HL-60 (cell line): ENCODE measurements at places on chromosomes 11 and 22.

DNA sequence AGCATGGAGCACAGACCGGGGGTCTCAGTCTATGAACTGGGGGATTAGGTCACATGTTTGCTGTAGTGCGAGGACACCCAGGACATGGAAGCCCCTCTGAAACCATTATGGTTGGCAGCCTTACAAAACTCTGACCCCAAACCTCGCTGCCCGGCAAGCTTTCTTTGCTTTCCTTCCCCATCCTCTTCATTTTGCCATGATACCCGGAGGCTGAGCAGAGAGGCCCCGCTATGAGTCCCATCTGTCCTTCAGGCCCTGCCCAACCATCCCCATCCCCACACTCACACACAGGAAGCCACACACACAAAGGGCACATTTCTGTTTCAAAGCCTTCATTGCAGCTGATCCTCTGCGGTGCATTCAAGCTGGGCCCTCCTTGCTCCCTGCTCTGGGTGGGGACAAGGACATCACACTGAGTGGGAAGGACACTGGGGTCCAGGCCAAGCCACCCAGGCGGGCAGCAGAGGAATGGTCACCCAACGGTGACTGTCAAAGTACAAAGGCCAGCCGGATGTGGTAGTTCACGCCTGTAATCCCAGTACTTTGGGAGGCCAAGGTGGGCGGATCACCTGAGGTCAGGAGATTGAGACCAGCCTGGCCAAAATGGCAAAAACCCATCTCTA is 176.5 kb downstream of the CTTN start:
- DNase-seq: no peak

DNA sequence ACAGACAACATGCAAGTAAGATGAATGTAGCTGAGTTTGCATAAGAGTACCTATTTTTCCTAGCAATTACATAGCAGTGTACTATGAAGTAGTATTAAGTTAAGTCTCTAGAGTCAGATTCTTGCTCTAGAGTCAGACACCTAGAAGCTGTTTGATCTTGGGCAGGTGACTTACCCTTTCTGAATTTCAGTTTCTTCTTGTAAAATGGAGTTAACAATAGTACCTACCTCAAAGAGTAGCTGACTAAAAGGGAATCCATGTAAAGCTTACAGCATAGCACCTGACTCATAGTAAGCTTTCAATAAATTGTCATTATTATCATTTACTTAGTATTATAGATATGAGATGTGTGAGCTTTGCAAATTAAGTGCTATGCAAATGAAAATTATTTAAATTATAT is 47.8 kb upstream of the PTPRJ start:
- DNase-seq: no peak

DNA sequence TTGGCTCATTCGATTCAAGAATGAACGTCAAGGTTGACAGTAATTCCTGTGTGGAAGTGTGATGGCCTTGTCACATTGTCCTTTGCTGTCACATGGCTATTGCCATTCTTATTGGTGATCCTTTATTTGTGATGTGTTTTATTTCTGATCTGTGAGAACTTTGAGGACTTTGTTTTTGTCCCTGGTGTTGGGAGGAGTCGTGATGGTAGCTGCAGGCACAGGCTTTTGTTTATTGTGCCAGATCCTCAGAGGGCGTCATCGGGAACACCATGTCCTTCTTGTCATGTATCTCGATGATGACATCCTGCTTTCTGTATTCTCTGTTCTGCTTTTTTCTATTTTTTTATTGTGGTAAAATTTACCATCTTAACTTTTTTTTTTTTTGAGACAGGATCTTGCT is 5.6 kb downstream of the PICK1 start:
- no peak for DNase-seq

DNA sequence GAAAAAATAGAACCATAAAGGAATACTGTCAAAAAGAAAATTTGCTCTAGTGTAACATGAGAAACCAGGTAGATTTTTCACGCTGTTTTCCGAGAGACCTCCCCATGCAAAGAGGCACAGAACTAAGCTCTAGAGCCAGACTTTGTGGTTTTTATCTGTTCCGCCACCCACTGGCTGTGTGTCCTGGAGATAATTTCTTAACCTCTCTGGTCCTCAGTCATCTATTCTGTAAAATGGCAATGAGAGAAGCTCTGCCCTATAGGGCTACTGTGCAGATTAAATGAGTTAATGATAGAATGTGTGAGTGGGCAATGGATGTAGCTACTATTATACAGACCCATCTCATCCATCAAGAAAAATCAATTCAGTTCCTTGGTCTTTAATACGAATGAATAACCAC is 9.4 kb upstream of the SIGIRR start:
- no peak for DNase-seq

DNA sequence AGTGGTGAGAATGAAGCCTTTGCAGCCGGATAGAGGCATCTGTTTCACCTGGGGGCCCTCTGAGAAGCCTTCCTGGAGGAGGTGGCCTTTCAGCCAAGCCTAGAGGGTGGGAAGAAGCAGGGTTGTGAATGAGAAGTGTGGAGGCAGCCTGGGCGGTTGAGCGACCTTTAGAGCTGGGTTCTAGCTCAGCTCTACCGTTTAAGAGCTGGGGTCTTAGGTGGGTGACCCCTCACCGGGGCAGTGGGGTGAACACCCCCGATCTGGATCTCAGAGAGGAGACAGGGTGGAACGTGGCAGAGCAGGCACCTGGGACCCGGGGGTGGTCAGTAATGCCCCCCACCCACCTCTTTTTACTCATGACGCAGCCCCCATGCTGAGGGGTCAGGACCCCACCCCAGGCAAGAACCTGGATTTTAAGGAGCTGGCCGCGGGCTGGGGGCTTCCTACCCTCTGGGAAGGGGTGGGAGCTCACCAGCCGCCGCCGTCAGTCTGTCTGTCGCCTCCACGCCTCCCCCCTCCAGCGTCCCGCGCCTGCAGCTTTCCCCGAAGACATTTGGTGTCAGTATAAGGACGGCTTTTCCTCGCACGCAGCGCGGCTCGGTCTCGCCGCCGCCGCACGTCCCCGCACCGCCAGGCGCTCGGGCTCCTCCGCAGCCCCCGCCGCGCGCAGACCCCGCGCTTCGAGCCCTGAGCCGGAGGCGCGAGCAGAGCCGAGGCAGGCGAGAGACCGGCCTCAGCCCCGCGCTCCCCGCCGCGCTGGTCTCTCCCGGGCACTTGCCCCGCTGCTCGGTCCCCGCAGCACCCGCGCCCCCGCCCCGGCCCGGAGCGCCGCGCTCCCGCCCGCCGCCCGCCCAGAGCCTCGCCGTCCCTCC is 13.3 kb upstream of the CACNA1I start:
- DNase-seq: no peak

- DNase-seq: no peak
Measured at GRCh38 chr22:37907036-37907954, 1.2 kb downstream of the MICALL1 start.

DNA sequence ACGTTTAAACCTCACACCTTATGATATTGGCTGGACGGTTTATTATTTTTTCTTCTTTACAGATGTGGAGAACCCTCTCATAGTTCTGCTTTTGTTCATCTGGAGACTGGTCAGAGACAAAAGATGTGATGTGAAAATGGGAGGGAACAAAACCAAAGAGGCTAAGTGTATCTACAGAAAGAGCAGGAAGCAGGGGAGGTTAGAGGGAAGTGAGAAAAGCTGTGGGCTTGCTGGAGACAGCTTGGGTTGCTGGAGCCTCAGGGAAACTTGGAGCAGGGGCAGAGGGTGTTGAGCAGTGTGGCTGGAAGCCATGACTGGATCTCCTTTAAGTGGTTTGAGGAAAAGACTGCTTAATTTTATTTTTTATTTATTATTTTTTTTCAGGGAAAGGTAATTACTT is 79.0 kb upstream of the SNX19 start:
- DNase-seq: no peak

DNA sequence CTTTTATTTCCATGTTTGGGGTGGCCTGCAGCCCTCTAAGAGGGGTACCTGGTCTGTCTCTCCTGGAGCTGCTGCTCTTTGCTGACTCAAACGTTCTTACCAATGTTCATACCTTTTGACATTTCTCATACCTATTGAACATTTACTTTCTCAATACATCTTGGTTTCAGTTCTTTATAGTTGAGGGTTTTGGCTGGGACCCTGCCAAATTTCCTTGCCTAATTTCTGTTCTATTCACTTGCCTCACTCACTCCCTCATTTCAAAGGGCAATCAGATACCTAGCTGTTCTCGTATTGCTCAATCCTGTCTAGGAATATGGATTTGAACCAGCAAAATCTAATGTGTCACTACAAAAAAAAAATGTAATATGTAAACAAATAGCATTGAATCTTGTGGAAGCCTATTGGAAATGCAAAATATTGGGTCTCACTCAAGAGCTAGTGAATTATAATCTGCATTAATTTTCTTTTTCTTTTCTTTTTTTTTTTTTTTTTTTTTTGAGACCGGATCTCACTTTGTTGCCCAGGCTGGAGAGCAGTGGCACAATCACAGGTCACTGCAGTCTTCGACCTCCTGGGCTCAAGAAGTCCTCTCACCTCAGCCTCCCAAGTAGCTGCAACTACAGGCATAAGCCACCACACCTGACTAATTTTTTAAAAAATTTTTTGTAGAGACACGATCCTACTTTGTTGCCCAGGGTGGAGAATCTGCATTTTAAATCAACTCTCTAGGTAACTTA is 7.5 kb downstream of the OR6M1 start:
- no peak for DNase-seq

- DNase-seq: no peak
Measured at GRCh38 chr11:118304227-118304567, 333 bp upstream of the CD3E start.

GRCh38 chr11:34284811-34285481 is 72.9 kb downstream of the ABTB2 start:
- no peak for DNase-seq

GRCh38 chr11:129427376-129427775 is 51.7 kb downstream of the BARX2 start:
- no peak for DNase-seq

GRCh38 chr11:17991783-17992433 is 20.9 kb downstream of the SERGEF start:
- no peak for DNase-seq

DNA sequence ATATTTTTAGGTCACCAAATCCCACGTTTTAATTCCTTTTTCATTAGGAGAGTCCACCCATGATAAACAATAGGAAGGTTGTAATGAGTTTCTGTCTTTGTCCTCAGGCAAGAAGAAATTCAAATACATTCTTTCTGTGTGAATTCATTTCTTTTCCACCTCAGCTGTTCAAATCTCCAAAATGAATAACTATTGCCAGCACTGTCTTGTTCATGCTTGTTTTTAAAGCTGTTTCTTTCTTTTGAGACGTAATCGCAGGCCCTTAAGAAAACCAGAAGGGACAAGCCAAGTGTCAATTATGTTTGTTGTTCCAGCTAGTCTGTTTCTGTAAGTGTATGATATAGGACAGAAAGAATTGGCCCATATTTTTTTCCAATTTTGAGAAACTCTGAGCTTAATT is 20.2 kb downstream of the MMP27 start:
- DNase-seq: no peak

DNA sequence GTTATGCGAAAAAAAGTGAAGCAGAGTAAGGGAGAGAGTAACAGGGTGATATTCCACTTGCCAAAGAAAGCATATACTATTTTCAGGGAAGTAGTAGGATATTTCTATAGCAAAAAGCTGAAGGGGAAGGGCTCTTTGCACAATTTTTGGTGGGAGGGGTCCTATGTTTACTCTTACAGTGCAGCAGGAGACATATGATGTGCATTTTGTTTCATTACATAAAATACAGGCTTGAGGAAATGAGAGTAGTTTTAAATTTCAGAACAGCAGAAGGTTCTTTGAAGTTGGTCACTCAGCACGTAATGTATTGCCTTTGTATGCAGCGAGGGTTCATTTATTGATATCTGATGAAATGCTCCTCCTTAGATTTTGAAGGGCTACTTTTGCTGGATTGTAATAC is 3.1 kb upstream of the PIK3IP1 start:
- DNase-seq: no peak

- no peak for DNase-seq
Measured at GRCh38 chr11:57310630-57311086, 14.1 kb downstream of the TNKS1BP1 start.

DNA sequence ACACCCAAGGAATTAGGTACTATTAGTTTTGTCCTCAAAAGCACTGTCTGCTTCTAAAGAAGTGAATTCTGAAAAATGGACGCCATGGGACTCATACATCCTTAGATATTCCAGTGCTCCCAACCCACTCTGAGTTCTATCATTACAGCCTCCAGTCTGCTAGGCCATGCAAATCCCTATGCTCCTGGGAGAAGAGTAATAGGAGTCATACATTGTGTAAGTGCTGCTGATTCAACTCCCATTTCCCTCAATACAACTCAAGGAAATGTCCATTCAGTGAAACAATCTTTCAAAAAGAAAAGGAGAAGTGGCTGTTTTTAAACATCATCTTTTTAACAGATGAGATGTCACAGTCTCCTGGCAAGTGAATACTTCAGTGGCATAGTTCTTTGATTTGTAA is 590.2 kb upstream of the LRRC4C start:
- no peak for DNase-seq

GRCh38 chr11:123083623-123084029 is 21.7 kb upstream of the HSPA8 start:
- peak; percentile 44 for DNase-seq

DNA sequence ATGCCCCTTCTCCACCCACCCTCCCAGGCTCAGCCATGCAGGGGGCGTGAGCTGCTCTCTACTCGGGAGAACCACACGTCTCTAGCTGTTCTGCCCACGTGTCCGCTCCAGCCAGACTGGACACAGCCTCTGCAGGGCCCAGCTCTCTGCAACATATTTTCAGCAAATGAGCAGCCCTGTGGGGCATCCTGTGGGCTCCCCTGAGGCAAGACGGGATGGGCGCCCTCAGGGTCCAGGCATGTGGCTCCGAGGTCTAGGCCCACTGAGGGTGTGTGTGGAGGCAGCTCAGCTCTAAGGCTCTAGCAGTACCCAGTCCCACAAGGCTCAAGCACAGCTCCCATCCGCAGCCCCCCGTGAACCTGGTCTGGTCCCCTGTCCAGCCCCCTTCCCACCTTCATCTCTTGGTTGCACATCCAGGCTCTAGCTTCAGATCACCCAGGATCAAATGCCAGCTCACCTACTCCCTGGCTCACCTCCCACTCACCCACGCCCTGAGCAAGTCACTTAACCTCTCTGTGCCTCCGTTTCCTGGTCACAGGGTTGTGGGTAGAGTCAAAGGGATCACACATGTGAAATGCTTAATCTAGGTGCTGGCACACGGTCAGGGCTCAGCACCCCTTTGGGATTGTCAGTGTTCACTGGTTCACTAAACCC is 57.8 kb upstream of the TCF20 start:
- DNase-seq: no peak

DNA sequence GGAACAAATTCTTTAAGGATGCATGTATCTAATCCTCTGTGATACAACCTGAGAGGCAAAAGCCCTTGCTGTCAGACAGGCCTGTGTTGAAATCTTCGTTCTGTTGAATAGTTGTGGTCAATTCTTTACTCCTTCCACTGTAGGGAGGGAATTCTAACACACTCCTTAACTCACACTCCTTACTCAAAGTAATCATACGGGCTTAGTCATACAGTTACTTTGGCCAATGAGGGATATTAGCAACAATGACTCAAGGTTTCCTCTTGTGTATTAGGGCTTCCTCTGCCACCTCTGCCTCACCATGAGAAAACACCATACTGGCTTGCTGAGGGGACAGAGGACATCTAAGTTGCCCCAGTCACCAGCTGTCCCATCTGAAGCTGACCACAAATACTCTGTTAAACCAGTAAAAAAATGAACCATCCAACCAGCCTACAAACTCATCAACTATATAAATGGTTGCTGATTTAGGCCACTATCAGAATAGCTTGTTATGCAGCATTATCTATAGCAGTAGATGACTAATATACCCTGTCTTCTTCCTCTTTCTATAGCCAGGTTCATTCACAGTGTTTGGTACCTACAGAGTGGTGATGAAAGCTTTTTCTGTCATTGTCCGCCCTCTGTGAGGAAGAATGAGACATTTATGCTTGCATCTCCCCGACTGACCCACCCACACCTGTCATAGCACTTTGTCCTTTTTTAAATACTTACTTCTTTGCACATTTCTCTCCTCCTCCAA is 322.8 kb upstream of the SYN3 start:
- DNase-seq: no peak
